Fibroblast of gingiva (primary cell): ENCODE measurements at places on chromosomes 11 and 22.

- no peak for DNase-seq
Measured at GRCh38 chr11:119783466-119784400, 54.7 kb upstream of the NECTIN1 start.

- DNase-seq = peak; percentile 91
Measured at GRCh38 chr22:37546437-37547250, 13.6 kb upstream of the CDC42EP1 start.

- no peak for DNase-seq
Measured at GRCh38 chr22:32967386-32968101, 90.6 kb downstream of the SYN3 start.

DNA sequence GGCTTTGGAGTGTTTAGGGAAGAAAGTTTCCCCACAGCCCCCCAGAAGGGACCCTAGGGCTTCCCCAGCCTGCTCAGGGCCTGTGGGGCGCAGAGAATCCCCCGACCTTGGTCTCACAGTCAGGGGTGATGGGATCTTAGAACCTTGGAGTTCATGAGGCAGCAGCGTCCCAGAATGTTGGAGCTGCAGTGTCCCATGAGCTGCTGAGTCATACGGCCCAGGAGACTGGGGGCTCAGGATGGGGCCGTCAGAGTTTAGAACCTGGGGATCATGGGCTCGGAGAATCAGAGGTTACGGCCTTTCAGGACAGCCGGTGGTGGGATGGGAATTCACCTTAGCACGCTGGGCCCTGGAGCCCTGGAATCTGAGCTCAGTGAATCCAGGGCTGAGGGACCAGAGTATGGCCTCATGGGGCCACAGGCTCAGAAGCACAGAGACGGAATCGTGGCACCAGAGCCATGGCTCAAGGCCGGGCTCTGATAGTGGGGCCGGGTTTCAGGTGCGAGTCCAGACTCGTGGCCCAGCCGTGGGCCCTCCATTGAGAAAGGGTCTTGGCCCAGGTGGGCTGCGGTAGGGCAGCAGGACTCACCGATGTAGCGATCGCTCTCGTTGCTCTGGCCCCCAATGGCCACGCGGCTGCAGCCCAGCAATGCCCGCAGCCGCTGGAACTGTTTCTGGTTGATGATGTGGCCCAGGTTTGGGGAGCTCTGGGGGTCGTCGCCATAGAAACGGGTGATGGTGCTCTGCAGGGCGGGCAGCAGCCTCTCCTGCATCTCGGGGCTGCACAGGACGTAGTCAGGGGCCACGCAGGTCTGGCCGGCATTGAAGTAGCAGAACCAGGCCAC lies 9.5 kb downstream of the ALDH3B2 start:
- no peak for DNase-seq

DNA sequence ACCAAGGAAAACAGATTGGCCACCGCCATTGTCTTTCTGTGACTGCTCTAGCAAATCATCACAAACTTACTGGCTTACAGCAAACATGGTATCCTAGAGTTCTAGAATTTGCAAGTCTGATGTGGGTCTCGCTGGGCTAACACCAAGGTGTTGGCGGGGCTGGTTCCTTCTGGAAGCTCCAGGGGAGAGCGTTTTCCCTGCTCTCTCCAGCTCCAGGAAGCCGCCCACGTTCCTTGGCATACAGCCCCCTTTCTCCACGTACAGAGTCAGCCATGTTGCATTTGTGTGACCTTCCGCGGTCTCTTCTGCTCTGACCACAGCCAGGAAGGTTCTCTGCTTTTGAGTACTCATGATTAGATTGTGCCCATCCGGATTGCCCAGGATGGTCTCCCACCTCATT lies 27.5 kb downstream of the TBC1D22A start:
- DNase-seq = no peak

GRCh38 chr22:42399315-42400271 lies 32.6 kb downstream of the NFAM1 start:
- DNase-seq = no peak

- no peak for DNase-seq
Measured at GRCh38 chr11:130721023-130721681, 195.1 kb downstream of the SNX19 start.

- DNase-seq = no peak
Measured at GRCh38 chr11:12859872-12860657, 149.1 kb upstream of the RASSF10 start.

GRCh38 chr11:8335683-8336082 lies 72.0 kb upstream of the LMO1 start:
- no peak for DNase-seq

- peak; percentile 45 for DNase-seq
Measured at GRCh38 chr11:122681070-122681469, 25.5 kb downstream of the UBASH3B start.

DNA sequence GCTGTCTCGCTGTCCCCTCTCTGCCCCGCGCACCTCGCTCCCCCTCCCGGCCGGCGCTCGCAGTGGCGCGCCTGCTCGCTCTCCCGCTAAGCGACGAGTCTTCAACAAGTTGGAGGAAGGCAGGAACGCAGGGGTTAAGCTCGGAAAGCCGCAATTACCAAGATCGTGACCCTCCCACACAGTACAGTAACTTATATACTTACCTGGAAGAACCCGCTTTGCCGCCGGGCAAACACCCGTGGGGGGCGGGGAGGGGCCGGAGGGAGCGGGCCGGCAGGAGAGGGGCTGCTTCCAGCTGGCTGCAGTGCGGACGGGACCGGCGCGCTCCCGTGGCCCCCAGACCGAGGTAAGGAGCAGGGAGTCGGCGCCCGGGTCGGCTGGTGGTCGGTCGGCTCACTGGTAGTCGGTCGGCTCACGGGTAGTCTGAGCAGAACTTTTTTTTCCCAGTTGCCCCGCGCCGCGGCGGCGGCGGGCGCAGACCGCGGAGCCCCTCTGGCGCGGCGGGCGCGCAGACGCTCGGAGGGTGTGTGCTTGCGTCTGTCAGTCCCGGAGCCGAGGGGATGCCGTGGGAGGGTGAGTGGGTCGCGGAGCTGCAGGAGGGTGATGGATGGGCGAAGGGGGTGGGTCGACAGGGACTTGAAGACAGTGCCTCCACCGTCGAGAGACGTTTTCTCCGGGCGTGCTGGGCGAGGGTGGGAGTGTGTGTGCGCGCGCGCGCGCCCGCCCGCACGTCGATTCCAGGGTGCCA lies 101.2 kb upstream of the HSD17B12 start:
- peak; percentile 24 for DNase-seq

GRCh38 chr22:44952863-44953746 lies 56.7 kb downstream of the PHF21B start:
- DNase-seq = no peak

DNA sequence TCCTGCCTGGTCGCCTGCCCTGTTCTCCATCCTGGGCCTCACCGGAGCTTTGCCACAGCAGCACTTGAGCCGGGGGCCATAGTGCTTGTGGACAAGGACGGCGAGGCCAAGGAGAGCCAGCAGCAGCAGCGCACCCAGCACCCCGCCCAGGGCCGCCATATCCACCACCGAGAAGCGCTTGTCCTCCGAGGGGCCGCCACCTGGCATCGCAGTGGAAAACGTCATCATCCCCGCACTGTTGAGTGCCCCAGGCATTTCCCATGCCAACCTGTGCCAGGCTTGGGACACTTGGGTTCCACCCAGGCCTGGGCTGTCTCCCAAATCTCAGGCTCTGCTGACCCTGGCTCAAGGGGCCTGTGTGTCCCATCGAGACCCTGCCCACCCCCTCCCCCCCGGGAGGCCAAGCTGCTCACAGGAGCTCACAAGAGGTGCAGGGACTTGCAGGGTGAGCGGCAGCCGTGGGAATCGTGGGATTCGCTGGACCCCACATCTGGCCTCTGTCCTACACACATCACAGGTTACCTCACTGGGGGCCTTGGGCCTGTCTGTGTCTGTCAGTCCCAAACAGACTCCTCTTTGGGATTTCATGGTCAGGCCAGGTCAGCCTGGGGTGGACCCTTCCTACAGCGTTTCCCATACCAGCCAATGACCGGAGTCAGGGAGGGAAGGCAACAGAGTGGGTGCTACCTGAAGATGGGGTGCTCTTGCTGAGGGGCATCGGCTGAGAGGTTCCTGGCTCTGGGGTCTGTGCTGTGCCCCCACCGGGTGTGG lies 2.3 kb upstream of the IRF7 start:
- DNase-seq = no peak

DNA sequence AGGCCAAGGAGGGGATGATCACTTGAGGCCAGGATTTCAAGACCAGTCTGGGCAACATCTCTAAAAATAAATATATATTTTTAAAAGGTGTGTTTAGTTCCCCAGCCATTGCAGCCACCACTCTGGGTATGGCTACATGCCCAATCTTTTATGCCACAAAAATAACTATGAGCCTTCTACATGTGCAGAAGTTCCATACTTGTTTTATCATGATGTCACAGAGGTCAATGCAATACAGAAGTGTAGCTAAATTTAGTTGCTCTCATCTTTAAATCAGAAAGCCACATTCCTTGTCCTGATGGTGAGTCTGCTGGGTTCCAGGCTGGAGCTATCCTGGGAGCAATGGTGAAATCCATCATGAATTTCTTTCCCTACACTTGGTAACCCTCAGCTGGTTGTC lies 436.3 kb downstream of the DYNC2H1 start:
- no peak for DNase-seq

DNA sequence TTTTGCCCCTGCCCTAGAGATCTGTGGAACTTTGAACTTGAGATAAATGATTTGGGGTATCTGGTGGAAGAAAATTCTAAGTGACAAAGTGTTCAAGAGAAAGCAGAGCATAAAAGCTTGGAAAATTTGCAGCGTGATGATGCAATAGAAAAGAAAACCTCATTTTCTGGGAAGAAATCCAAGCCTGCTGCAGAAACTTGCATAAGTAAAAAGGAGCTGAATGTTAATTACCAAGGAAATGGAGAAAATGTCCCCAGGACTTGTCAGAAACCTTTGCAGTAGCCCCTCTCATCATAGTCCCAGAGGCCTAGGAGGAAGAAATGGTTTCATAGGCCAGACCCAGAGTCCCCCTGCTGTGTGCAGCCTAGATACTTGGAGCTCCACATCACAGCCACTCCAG lies 686.9 kb downstream of the FAM181B start:
- DNase-seq = peak; percentile 72

DNA sequence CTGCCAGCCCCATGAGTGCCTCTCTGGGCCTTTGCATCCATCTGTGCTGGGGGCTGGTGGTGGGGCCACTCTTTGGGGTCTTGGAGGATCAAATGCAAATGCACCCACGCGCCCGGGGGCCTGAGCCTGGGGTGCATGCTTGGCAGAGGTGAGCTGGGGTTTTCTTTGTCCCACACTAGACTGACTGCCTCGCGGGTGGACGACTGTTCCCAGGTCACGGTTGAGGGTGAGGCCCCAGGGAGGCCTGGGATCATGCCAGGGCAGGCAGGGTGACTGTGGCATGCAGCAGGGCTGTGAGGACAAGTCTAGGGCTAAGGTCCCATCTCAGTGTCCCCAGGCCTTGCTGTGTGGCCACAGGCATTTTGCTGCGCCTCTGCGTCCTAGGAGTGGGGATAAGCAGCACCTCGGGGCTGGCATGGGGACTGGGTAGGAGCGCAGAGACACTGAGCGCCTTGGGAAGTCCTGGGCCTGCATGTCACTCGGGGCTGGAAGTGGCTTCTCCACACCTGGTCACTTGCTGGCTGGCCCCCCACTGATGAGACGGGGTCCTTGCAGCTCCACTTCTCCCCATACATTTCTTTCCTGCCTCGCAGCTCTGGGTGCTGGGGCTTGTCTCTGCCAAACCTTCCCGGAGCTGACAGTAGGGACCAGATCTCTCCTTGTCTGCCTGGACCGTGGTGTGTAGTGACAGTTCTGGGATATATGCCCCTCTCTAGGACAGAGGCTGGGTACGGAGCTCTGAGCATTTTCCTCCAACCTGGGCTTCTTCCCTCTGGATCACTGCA lies 133.1 kb downstream of the CTTN start:
- no peak for DNase-seq

GRCh38 chr11:20122131-20122530 lies 38.1 kb downstream of the DBX1 start:
- no peak for DNase-seq

GRCh38 chr11:68048681-68049508 lies 10.1 kb downstream of the TCIRG1 start:
- no peak for DNase-seq

- DNase-seq = no peak
Measured at GRCh38 chr22:21861851-21862250, 5.6 kb downstream of the MAPK1 start.

GRCh38 chr22:17999851-18000250 lies 24.5 kb downstream of the MICAL3 start:
- no peak for DNase-seq

DNA sequence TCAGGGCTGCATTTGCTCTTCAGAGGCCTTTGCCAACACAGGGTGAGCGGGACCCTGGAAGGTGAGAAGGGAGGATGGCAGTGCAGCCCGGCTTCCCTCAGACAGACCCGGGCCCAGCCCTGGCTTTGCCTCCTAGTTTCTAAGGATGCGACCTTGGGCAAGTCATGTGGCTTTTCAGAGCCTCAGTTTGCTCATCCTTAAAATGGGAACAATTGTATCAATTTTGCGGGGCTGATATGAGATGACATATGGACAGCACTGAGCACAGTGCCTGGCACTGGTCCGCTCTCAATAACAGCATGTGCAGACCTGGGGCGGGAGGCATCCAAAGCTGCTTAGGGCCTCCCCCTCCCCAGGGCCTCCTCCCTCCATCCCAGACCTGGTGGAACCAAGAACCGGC lies 74.7 kb upstream of the THY1 start:
- no peak for DNase-seq

GRCh38 chr11:73949246-73949645 lies 1.6 kb upstream of the DNAJB13 start:
- no peak for DNase-seq

DNA sequence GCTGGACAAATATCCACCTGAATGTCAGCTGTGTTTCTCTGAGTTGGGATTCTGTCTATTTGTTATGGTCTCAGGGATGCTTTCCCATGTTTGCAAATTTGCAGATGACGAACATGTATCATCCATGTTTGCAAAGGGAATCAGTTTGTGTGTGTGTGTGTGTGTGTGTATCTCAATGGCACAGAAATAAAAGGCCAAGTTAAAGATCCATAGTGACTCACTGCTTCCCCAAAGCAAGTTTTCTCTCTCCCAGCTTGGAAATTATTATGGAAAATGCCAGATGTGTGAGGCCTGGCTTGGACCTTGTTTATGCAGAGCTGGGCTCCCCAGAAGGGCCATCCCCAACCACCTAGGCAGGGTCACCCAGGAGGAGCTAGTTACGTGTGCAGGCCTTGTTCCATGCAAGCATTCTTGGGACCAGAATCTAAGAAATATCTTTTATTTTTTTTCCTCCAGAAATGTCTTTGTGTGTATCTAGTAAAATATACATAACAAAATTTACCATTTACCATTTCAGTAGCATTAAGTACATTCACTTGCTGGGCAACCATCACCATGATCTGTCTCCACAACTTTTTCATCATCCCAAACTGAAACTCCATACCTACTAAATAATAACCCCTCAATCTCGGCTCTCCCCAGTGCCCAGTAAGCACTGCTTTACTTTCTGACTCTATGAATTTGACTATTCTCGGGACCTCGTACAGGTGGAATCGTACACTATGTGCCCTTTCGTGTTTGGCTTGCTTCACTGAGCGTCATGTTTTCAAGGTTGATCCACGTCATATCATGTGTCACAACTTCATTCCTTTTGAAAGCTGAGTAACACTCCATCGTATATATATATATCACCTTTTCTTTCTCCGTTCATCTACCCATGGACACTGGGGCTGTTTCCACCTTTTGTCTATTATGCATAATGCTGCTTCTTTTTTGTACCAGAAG lies 56.6 kb upstream of the WNT7B start:
- peak; percentile 67 for DNase-seq
